ENCODE measurements at places on chromosomes 2 and 18. TPM values are rescaled to one million over a fixed set of nuclear protein-coding genes. Genes with fewer than 3 reads are reported as not detected.

- no peak overlapping the region for H3K4me3 ChIP-seq
- DNase-seq = no peak
- H3K27me3 ChIP-seq = no peaks in the 10 kb centered on the region
- no peaks in the 10 kb centered on the region for H3K4me1 ChIP-seq
- H3K36me3 ChIP-seq = no peaks in the 10 kb centered on the region
Measured at GRCh38 chr2:73101626-73102256, 11.0 kb downstream of the RAB11FIP5 start.

Gene AQP12A
- not detected for total RNA-seq

GRCh38 chr18:31424383-31424988 lies 23.1 kb upstream of the DSG3 start:
- H3K4me3 ChIP-seq = no peak overlapping the region
- H3K4me1 ChIP-seq = no peaks in the 10 kb centered on the region
- H3K36me3 ChIP-seq = no peaks in the 10 kb centered on the region
- DNase-seq = no peak
- no peak overlapping the region for H3K27ac ChIP-seq
- H3K27me3 ChIP-seq = no peaks in the 10 kb centered on the region

Gene LAMA1
- 2.7 TPM for total RNA-seq

Gene NFATC1
- total RNA-seq = 13.6 TPM

Gene PSMA8
- total RNA-seq = not detected

GRCh38 chr2:129762386-129763189 lies 216.9 kb upstream of the RAB6C start:
- H3K27me3 ChIP-seq = no peaks in the 10 kb centered on the region
- H3K4me3 ChIP-seq = no peak overlapping the region
- H3K36me3 ChIP-seq = no peaks in the 10 kb centered on the region
- no peaks in the 10 kb centered on the region for H3K4me1 ChIP-seq
- DNase-seq = no peak
- no peak overlapping the region for H3K27ac ChIP-seq

Gene PCARE
- total RNA-seq = not detected

DNA sequence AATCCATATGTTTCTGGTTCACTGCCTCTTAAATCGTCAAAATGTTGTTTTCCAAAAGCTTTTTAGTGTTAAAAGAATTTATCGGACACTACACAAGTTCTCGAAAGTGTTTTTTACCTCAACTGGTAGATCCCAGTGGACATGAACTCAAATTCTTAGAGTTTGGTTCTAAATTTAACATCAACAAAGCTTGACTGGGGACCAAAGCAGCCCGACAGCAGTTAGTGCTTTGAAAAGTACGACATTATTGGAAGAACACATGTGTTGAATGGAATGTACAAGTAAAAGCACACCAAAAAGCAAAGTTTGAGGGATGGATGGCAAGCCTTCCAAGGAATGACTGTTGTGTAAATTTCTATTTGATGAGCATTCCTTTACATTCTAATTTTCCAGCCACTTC lies 803.9 kb upstream of the POU3F3 start:
- no peak overlapping the region for H3K4me3 ChIP-seq
- H3K36me3 ChIP-seq = no peaks in the 10 kb centered on the region
- no peaks in the 10 kb centered on the region for H3K4me1 ChIP-seq
- no peak overlapping the region for H3K27ac ChIP-seq
- DNase-seq = no peak
